ENCODE measurements at places on chromosomes 4 and X.

DNA sequence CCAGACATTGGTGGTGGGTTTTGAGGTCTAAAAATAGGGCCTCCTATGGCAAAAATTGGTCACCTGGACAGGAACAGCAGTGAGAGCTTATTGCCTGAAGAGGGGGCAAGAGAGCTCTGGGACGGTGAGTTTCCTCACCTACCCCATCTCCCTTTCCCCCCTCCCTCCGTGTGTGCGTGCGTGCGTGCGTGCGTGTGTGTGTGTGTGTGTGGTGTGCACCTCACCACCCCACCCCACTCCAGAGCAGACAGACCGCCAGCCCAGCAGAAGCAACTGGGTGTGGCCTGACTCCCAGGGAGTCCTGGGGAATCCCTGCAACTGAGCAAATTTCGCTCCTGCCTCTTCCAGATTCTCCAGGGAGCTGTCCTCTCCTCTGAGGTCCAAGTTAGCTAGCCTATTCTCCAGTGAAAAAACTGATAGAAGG is 44.7 kb downstream of the PRPS1 start:
- peak; percentile 88 for DNase-seq

DNA sequence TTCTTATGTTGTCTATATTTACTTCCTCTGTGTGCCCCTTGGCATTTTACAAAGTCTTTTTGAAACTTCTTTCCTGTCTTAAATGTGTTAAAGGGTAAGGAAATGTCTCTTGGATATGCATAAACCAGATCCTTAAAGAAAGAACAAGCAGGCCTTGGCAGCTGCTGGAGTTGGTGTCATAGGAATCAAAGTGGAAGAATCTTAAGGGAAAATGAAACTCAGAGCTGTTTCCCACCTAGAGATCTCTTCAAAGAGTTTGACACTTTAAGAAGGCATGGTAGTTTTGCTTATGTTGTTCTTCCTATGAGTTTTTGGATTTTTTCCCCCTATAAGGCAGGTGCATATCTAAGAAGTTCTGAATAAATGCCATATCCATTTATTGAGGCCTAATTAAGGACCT is 37.0 kb upstream of the CWH43 start:
- DNase-seq, result no peak

DNA sequence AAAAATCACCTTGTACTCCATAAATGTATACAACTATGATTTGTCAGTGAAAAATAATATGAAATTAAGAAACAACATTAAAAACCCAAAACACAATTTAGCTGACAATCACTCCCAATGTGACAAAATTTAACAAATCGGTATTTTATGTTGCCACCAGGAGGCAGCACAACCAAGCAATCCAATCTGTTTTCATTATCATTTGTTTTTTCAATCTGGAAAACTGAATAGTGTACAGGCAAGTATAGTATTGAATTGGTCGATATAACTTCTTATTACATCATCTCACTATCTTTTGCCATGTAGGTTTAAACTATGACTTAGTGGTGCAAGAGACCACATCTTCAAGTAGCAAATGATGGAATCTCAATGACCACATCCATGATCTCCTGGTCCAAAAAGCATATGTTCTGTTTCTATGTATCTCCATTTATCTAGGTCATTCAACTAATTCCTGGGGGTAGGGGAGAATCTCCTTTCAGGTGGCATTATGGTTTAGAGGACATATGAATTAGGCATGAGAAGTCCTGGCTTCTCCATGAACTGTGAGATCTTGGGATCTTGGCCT is 112.9 kb upstream of the AGA start:
- peak; percentile 55 for DNase-seq

DNA sequence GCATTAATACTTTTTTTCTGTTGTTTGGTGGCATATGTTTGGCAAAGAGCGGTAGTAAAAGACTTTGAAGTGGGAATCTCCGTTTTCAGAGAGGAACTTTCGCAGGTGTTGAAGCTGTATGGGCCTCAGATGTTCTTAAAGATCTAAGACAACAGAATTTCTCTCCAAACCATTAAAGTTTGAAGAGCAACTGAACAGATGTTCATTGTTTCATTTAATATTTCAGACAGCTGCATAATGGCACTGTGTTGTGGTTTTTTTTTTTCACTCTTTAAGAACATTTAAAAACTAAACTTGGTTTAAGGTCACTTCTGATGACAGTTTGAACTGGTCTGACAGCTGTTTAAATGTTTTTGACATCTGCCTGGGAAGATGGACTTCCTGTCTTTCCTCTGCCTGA is 882.7 kb upstream of the PCDH10 start:
- DNase-seq, result no peak

GRCh38 chr4:30727409-30727808 is 7.2 kb downstream of the PCDH7 start:
- DNase-seq, result no peak

- no peak for DNase-seq
Observed at GRCh38 chr4:110610940-110611831, 11.7 kb downstream of the PITX2 start.

DNA sequence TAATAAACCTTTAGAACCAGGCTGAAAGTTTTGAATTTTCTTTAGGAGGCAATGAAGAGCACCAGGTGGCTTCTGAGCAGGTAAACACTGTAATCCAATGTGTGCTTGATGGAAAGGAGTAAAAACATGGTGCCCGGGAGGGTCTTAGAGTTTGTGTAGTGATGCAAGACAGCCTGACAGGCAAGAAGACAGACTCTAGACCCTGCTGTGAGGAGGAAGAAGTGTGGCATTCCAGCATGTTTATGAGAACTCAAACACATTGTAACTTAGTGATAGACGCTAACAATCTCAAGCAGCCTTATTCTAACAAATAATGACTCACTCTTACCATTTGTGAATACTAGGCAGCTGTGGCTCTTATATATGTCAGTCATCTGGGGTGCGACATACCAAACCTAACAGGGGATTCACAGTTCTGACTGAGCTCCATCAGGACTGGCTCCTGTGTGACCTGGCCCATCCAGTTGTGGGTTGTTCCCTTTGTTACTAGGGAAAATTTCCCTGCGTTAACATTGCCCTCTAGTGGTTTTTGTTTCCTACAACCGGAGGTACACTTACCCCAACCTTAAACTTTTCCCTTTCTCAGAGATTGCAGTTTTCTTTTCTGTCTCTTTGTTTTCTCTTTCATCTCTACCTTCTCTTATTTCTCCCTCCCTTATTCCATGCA is 53.8 kb downstream of the VSIG4 start:
- DNase-seq, result peak; percentile 89

GRCh38 chrX:47264483-47265173 is 31.8 kb downstream of the USP11 start:
- DNase-seq, result no peak

DNA sequence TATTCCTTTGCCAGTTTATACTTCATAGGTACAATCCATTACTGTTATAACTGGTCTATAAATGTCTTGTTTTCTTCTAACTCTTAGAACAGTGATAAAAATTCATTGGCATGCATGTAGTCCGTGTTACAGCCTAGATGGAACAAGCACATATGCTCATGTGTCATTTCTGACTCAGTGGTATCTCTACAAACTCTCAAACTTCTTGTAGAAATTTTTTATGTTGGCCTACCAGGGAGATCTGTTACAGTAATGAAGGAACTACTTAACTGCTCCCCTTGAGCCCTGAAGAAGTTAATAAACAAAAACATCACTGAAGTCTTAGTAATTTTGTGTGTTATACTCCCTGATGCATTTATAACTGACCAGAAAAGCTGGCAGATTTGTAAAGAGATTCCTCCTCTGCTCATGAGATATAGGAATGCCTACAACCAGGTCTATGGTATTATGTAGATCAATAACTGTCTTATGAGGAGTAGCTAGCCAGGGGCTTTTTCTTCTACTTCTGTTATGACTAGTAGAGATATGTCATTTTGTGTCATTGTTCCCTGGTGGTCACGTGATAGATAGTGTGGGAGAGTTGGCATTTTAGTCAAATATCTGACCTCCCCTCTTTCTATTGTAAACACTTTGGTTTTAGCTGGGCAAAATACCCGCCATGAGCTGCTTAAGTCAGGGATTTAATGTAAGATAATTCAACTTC is 53.7 kb upstream of the FAAH2 start:
- no peak for DNase-seq
